ENCODE measurements at places on chromosomes 16 and 17.

GRCh38 chr17:73924114-73924908 lies 279.2 kb upstream of the RPL38 start:
- peak; percentile 18 for DNase-seq

- DNase-seq: no peak
These were observed 247.9 kb upstream of the AXIN2 start for GRCh38 chr17:65809366-65809765.

GRCh38 chr16:11386791-11387546 lies 41.7 kb downstream of the RMI2 start:
- DNase-seq: peak; percentile 63

- DNase-seq: peak; percentile 53
These were observed 818 bp downstream of the DNAJC7 start for GRCh38 chr17:42016411-42016831.

DNA sequence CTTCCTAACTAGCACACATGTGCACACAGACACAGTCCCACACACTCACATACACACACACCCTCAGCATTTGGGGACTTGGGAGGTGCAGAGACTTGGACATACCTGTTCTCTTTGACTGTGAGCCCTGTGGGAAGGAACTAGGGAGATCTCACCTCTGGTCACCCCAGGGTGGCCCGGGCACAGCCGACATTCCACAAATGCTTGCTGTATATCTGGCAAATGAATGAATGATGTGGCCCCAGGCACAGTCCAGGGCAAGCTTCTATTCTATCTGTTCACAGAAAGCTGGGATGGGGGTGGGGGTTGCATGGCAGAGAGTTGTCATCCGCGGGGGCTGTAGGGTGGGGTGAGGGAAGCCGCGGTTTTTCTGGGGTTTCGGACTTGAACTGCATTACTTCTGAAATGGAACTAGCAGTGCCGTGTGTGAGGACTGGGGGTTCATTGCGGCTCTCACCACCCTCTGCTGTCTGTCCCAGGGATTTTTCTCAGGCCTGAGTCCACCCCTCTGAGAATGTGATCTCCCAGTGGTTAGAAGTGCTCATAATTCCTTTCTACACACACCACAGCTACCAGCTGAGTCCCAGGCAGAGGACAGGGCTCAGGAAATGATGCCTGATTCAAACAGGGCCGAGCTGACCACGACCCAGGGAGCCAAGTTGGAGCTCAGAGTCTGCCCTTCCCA lies 3.3 kb upstream of the RIPOR1 start:
- no peak for DNase-seq

GRCh38 chr16:79838496-79839259 lies 238.1 kb upstream of the MAF start:
- DNase-seq: no peak

DNA sequence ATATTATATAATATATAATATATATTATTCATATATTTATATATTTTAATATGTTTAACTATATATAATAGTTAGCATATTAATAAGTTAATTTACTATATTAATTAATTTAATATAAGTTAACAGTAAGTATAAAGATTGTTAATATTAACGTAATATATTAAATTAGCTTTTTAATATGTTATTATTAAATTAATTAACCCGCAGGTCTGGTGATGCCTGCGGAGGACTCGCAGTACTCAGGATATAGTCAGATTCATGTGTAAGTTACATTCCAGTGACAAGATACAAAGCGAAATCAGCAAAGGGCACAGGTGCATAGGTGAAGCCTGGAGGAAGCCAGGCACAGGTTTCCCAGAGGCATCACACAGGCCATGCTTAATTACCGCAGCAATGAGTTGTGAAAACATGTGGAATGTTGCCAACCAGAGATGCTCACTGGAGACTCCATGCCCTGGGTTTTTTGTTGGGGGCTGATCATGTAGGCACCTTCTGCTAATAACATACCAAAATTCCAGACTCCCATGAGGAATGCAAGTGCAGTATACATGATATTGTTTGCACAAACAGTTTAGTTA lies 130.4 kb upstream of the MPHOSPH6 start:
- DNase-seq: no peak

DNA sequence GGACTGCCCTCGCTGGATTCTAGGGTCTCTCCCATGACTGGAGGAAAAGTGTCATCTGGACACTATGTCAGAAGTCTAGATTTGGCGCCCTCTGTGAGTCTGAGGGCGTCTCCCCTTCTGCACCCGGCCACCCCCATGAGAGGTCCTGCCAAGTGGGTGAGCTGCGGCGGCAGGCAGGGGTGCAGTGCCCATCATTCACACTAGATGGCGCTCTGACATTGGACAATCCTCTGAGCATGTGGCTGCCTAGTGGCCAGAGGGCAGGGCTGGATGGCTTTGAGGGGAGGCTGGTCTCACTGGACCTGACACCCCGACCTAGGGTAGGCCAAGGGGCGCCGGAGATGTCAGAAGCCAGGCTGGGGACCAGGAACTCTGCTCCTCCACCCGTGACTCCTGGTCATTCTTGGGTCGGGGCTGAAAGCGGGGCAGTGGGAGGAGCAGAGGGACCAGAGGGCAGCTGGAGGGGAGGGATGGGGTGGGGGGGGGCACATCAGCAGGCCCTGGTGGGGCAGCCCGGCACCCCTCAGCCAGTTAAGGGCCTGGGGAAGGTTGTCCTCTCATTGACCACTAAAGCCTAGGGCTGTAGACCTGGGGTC lies 28.0 kb downstream of the MRM1 start:
- DNase-seq: peak; percentile 93

GRCh38 chr16:49250689-49251088 lies 30.9 kb downstream of the CBLN1 start:
- DNase-seq: no peak

- DNase-seq: no peak
These were observed 18.7 kb upstream of the SLC6A4 start for GRCh38 chr17:30254150-30254549.

DNA sequence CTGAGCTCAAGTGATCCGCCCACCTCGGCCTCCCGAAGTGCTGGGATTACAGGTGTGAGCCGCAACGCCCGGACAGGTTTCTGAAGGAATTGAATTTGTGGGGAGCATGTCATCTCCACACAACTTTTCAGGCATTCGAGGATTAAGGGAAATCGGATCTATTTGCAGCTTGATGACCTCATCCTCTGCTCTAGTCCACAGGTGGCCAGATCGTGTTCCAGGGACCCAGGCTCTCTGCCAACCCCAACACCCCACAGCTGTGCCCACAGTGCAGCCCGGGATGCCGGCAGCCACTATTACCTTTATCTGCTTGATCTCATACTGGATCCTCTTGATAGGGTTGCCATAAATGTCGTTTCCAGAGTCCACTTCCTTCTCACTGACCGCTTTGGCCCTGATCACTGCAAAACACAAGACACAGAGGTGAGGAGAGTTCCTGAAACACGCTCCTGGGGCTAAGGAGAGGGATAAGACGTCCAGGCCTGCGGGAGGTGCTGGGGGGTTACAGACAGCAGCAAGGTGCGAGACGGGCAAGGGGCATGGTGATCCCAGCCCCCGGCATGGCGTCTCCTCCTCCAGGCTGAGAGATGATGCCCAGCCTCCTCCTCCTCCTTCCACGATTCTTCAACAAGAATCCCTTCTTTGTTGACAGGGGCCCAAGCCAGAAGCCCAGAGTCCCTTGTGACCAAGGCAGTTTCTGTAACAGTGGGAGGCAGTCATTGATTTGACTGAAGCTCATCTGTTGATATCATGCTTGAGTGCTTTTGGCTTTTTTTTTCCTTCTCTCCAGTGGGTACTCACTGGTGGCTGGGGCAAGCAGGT lies 29.3 kb downstream of the CEP295NL start:
- DNase-seq: no peak

GRCh38 chr16:1863681-1864460 lies 8.1 kb downstream of the MEIOB start:
- no peak for DNase-seq

DNA sequence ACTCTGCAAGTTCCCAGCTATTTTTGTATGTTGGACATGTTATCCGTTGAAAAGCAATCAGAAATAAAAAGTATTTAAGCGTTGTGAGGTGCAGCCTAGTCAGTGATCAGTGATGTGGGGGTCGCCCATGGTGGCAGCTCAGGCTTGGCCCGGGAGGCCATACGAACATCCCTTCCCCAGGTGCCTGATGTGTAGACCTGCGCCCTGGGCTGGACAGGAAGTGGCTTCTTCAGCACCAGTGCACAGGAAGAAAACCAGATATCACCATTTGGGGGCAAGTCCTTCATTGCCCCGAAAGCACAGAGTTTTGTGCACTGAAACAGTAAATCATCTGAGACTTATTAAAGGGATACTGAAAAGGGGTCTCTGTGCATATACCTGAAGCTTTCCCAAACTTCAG lies 98.9 kb downstream of the SOCS1 start:
- DNase-seq: no peak

DNA sequence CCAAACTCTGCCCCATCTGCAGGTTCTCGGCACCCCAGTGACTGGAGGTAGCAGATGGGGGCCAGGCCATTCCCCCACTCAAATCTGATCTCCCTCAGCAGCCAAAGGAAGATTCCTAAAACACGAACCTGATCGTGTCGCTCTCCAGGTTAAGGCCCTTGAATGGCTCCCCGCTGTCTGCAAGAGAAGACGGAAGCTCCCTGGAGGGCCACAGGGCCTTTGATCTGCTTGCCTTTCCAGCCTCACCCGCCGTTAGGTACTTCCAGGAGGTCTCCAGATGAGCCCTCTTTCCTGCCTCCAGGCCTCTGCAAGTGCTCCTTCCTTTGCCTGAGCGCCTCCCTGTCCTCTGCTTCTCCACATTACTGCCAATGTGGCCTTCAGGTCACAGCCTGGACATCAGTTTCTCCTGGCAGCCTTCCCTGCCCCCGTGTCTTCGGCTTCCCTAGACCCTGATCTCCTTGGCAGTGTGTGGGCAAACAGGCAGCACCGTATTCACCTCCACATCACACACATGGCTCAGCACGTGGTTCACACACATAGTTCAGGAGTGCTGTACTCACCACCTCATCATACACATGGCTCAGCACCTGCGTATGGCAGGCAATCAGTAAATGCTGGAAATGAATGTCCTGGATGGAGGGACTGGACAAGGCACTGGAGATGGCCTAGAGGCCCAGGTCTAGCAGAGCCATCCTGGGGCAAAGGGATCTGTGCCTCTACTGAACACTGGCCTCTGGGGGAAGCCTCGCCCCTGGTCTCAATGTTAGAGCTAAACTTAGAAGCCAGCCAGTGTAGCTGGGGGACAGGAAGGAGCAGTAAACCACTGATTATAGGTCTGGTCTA lies 26.4 kb upstream of the MRPS23 start:
- no peak for DNase-seq

- DNase-seq: no peak
These were observed 145.2 kb downstream of the CLEC16A start for GRCh38 chr16:11089504-11090124.

DNA sequence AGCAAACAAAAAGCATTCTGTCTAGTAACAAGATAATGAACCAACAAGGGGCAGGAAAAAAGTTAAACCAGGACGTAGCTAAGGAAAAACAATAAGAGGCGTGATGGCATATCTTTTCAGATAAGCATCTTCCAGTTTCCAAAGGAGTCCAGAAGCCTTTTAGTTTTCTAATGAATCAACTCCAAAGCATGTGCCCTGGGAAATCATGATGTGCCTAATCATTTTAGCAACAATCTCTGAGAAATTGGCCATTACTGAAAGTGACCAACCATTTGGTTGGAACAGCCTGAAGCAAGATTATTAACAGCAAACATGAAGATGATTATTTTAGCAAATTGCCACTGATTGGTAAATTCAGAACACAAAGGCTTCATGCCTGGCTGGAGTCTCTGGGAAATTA lies 440.9 kb upstream of the MAF start:
- DNase-seq: no peak

- DNase-seq: no peak
These were observed 35.2 kb upstream of the SMIM36 start for GRCh38 chr17:55546481-55546880.

DNA sequence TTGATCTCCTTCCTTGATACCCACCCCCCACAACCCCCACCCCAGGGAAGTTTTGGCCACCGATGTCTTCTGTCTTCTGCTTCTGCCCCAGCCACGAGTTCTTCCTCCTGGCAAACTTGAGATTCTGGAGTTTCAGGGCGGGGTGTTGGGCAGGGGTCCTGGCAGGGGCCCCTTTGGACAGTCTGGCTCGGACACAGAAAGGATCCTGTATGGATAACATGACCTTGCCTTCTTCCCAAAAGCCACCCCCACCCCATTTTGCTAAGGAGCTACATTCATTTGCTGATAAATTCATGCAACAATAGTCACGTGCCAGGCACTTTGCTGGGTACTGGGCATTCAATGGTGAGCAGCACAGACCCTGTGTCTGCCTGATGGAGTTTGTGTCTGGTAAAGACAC lies 5.9 kb upstream of the COL1A1 start:
- DNase-seq: no peak

GRCh38 chr17:41682631-41683030 lies 6.1 kb upstream of the EIF1 start:
- DNase-seq: no peak
